ENCODE measurements at places on chromosomes 6 and 20.

- DNase-seq: no peak
These were observed 124.0 kb downstream of the MMUT start for GRCh38 chr6:49339096-49339495.

- DNase-seq: no peak
These were observed 20.4 kb downstream of the ZNF337 start for GRCh38 chr20:25676164-25676809.

DNA sequence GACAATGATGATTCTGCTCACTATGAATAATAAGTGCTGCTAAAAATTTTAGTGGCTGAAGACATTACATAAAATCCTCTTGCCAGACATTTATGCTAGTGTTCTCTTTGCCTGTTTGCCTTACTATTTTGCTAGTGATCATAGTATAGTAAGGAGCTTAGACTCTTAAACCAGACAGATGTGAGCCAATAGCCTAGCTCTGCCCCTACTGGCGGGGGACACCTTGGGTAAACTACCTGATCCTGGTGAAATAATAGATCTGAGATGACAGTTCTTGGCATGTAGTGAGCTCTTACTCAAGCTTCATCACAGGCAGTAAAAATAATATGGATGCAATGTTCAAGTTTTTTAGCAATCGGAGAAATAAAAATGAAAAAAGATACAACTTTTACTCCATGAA, 18.8 kb downstream of the ENPP3 start:
- no peak for DNase-seq

- no peak for DNase-seq
These were observed 115.7 kb downstream of the AKAP7 start for GRCh38 chr6:131250936-131251335.

DNA sequence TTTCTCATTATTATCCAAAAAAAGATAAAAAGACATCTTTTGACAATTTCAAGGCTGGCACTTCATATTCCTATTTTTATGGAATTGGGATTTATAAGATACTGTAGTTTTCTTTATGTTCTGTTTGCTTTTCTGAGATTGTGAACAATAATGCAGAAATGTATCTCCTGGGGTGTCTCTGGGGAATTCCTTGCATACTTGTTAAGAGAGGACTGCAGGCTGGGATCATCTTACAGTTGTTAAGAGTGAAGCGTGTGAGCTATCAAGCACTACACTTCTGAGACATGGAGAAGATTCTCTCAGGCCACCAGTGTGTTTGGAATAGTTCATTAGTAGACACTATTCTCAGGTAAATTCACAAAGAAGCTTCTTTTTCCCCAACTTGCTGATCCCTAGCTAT, 963.3 kb upstream of the GJE1 start:
- DNase-seq: no peak

DNA sequence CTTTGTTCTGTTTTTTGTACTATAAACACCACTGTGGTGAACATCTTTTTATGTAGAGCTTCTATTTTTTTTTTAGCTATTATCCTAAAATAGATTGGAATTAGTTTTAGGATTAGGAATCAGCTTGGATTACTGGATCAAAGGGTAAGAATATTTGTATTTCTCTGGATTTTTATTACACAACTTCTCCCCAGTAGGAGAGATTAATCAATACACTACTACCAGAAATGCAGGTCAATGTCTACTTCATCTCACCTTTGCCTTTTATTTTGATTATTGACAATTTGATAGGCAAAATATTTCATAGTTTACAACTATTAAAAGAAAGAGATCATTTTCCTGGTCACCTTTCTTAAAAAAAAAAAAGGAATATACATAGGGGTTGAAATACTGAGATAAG, 191.9 kb downstream of the TSHZ2 start:
- no peak for DNase-seq

DNA sequence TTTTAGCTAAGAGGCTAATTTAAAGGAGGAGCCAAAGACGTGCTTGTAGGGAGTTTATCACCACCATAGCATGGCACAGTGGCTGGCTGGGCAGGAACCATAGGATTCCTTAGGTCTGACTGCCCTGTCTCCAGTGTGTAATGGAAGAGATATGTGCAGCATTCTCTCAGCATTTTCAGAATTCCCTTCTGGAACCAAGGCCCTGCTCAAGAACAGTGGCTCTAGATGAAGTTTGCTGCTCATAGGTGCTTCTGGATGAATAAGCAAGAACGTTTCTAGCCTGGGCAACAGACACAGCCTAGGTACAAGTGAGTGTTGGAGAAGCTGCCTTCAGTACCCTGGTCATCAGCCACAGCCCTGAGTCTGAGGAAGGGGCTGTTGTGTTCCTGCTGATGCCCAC, 69.1 kb downstream of the LCA5 start:
- DNase-seq: no peak

DNA sequence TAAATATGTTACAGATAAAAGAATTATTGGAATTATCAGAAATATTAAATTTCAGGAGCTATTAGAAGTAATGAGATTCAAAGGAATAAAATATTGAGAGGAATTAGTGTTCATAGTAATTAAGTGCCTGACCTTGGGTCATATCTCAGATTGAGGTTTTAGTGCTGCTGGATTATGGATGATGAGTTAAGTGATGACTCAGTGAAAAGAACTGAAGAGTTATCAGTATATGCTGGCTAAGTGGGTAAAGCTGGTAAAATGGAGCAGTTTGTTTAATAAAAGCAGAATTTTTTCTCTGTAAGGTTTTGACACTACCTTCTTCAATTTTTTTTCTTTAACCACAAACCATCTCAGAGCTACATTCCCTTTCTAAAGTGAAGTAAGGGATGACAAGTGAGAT, 206.7 kb downstream of the MANEA start:
- DNase-seq: no peak

DNA sequence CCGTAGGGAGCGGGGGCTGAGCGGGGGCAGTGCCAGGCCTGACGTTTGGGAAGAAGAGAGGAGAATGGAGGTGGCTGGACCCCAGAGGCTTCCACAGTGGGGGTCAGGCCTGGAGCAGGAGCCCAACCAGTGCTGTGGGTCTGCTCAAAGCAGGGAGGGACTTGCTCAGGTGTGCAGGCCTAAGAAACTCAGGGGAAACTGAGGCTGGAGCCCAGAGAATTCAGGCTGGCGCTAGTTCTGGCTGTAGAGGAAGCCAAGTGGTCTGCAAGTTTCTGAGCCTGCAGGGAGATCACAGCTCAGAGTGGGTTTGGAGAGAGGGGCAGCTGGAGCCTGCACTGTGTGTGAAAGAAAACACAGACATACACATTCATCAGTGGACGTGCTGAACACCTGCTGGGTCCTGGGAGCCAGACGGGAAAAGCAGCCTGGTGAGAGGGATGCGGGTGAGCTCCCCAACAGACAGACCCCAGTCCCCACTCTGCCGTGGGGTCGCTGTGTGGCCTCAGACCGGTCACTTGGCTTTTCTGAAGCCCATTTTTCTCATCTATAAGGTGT, 17.7 kb upstream of the FOXP4 start:
- DNase-seq: no peak

GRCh38 chr6:63689421-63689820, 53.8 kb downstream of the PHF3 start:
- no peak for DNase-seq

- no peak for DNase-seq
These were observed 115.4 kb downstream of the JPH2 start for GRCh38 chr20:44071526-44072111.

DNA sequence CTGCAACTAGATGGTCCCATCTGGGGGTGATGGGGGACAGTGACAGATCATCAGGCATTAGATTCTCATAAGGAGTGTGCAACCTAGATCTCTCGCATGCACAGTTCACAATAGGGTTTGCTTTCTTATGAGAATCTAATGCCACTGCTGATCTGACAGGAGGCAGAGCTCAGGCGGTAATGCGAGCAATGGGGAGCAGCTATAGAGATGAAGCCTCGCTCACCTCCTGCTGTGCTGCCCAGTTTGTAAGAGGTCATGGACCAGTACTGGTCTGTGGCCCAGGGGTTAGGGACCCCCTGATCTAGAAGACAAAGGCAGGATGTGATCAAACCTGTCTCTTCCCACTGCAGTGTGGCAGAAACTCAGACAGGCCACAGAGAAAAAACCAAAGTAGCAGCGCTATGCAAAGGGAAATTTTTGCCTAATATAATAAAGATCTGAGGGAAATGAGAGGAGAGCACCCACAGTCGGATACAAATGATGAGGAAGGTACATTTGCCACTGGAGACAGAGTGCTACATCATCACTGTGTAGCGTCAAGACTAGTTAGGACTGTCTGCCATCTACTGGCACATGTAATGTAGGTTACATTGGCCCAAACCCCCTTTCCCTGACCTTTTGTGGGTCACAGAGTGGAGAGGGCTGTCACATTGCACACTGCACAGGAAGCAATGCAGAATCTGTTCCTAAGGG, 4.1 kb upstream of the LY86 start:
- no peak for DNase-seq

DNA sequence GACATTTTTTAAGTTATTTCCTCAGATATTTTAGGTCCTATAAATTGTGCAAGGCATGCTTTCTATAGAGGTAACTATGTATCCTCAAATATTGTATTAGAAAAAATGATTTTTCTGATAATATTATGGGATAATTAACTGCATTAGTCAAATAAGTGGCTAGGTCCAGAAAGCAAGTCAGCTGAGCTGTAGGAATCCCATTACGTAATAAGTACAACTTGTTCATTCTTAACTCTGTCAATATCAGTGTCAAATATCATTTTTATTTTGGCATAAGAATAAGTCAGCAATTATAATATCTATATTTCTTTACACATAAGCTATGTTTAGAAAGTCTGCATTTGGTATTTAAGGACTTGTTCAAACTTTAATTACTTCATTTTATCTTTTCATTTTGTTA, 830.9 kb upstream of the GJE1 start:
- DNase-seq: no peak

DNA sequence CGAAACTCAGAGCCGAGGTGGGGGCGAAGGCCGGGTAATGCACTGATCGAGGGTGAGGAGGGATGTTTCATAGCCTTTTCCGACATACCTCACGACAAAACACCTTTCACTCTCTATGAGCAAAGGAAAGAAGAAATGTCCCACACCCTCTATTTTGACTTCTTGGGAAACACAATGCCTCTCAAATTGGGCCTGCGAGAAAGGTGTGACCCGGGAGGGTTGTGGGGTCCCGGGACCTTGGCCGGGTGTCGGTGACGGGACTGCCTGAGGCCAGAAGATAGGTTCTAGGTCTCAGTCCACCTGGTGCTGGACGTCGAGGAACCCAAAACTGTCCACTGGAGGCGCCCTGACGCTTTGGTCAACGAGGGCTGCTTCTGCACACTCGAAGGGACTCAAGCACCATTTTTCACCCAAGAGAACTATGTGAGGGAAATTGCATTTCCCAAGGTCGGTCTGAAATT, 41.1 kb upstream of the OSTM1 start:
- peak; percentile 13 for DNase-seq

DNA sequence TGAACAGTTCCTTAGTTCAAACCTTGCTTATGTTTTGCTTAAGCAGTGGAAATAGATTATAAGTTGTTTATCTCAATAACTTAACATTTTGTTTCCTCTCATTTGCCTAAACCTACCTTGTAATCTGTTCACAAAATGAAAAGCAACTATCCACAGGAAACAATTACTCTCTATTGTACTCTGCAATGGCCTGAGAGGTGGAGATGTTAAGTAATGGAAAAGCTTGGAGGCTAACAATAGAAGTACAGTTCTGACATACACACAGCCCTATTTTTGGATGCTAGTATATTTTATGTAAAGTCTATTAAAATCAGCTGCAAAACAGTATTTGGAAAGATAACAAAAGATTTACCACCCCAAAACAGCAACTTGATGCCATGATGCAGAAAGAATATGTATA, 82.1 kb downstream of the TINAG start:
- no peak for DNase-seq

- no peak for DNase-seq
These were observed 395.9 kb downstream of the PREX1 start for GRCh38 chr20:48431653-48432493.

- DNase-seq: peak; percentile 62
These were observed 1.0 kb upstream of the DDAH2 start for GRCh38 chr6:31729979-31730630.

DNA sequence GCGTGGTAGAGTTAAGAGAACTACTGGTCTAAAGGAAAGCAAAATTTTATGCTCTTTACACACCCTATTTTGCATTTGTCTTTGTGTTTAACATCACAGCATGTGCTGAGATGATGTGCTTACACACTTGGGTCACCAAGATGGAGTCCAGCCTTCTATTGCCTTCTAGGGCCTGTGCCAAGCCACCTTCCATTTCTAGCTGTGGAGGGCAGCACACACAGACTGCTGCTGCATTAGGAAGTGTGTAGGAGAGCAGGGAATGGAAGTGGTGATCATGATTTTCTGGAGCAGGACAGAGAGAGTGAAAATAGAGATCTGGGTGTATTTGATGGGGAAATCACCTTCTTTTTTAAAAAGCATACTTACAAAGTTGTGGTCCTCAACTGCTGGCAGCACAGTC, 191.6 kb downstream of the SOX4 start:
- DNase-seq: no peak

DNA sequence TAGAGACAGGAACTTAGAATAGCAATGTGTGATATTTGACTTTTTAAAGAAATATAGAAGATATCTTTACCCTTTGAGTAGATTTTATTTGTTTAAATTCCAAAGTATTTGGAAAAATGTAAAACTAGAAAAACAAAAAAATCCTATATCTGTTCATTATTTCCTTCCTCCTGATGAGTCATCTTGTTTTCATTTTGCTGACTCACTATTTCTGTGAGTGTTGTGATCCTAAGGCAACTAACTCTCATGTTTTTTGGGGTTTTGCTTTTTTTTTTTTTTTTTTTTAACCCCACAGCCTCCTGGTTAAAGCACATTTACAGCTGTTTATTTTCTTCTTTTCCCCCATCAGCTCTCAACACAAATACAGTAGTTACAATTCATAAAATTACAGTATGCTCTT, 37.8 kb upstream of the THEMIS start:
- no peak for DNase-seq
